ENCODE measurements at places on chromosomes 3 and 15. TPM values are rescaled to one million over a fixed set of nuclear protein-coding genes. Genes with fewer than 3 reads are reported as not detected.

DNA sequence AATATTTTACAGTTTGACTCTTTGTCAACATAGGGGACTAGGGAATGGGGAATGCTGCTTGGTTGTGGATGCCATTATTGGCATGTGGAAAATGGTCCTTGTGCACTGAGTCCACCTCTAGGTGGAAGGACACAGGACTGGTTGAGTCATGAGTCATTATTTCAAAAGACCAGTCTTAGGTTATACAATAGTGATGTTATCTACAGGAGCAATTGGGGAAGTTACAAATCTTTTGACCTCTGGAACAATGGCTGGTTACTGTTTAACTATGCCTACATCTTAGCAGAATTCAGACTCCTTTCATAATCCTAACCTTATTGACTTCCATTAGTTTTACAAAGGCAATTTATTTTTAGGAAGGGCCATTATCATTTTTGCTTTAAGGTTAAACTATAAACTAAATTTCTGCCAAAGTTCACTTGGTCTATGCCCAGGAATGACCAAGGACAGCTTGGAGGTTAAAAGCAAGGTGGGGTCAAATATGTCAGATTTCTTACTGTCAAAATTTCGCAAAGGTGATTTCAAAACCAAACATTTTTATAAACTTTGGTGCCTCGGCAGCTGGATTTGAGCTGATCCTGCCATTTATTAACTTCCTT, 11.8 kb upstream of the CCR8 start:
- no peak for DNase-seq

GRCh38 chr3:197289726-197290125, 8.7 kb downstream of the DLG1 start:
- DNase-seq = no peak

DNA sequence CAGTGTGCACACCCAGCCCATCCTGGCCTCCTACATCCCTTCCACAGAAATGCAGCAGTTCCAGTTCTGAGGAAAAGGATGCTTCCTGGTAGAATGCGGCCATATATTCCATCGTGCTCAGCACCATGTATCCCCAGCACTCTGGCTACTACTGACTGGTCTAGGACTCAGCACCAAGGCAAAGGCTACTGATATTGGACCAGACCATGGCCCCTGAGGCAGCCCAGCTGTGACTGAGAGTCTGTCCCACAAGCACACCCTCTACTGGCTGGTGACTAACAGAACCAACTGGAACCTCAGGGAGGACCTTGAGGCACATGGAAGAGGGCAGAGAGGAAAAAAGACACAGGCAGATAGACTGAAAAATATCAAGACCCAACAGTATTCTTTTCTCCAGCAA, 30.0 kb downstream of the TARS3 start:
- DNase-seq = no peak

DNA sequence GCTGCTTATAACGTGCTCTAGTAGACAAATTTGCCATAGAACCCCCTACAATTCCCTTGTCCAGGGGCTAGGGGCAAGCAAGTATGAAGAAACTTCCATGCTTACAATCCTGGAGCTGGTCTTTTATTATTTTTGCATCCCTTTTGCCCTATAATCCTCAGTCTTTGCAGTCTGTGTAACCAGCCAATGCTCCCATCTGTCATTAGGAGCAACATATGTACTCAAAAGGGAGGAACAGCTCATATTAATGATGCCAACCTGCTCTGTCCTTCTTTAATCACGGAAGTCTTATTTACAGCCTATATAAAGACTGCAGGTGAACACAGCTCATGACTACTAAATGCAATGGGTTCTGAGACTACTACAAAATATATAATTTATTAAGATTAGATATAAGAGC, 263.3 kb downstream of the ZIC1 start:
- DNase-seq = no peak

The SKOR1 gene
- 0.10 TPM for total RNA-seq
